ENCODE measurements at places on chromosomes 11 and 22.
A peak's percentile ranks its signal among the peaks of the same experiment; 100 is the strongest.

DNA sequence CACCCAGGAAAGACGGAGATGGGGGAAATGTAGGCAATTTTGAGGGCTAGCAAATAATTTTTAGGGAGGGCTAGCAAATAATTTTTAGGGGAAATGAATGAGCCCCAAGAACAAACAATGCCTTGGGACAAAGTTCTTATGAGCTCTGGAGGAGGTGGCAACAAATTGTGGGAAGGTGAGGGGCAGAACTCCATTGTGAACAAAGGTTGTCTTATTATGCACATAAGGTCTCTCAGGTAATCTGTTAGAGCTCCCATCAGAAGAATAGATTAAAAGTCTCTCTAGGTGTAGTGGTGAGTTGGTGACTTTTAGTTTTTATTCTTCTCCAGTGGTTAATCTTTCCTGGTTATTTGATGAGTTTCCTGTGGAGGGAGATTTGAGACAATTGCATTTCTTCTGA, 2.4 kb upstream of the PRPF19 start:
- no peak for DNase-seq

DNA sequence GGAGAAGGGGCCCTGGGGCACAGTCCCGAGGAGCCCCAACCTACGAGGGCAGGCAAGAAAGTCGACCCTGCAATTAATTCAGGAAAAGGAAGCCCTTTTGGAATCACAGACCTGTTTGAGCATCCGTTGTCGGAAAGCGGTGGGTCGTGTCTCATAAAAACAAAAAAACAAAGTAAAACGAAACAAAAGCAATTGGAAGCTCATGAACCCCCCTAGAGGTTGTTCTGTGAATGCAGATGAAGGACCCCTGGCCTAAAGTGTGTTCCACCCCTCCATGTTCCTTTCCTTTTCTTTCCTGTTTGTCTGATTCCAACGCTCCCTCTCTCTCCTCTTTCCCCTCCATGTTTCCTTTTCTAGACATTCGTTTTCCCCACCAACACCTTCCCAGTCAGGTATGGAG, 203.7 kb downstream of the GRIK4 start:
- no peak for DNase-seq

DNA sequence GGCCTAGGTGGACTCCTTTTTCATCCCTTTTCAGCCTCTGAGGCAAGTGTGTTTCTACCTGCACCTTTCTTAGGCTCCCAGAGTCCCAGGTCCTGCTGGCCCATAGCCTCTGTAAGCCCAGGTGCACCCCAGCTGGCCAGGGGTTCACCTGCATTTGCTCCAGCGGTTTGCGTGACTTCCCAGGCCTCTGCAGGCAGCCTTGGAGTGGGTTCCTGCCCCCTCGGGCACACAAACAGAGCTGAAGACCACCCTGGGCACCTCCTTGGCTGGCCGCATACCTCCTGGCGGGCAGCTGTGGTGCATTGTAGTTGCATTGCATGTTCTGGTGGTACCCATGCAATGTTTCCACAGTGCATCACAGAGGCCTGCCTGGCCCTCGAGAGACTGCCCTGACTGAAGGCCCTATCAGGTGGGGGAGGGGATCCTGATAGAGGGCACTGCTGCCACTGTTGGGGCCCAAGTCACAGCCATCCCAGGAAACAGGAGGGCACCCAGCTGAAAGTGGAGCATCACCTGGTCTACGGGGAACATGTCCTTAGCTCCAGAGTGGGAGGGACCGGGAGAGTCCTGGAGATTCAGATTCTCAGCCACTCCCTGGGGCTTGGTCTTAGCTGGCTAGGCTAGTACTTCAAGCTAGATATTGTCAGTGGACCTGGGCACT, 14.1 kb downstream of the SHISA8 start:
- DNase-seq = no peak

GRCh38 chr22:49962751-49963646, 2.4 kb downstream of the PIM3 start:
- no peak for DNase-seq

DNA sequence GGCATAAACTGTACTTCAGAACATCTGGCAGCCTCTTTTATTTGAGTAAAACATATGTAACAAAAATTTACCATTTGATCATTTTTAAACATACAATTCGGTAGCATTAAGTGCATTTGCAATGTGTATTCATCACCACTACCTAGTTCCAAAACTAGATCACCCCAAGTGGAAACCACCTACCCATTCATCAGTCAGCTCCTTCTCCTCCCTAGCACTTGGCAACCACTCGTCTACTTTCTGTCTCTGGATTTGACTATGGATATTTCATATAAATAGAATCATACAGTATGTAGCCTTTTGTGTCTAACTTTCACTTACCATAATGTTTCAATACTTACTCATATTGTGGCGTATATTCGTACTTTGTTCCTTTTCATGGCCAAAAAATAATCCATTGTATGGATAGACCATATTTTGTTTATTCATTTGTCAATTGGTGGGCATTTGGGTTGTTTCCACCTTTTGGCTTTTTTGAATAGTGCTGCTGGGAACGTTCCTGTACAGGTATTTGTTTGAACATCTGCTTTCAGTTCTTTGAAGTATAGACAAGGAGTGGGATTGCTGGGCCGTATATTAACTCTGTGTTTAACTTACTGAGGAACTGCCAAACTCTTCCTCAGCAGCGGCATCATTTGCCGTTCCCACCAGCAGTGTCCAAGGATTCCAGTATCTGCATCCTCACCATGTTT, 27.2 kb upstream of the ADORA2A start:
- no peak for DNase-seq

GRCh38 chr11:79461144-79461543, 20.3 kb upstream of the TENM4 start:
- no peak for DNase-seq

- no peak for DNase-seq
These were observed 22.3 kb upstream of the CHRM4 start for GRCh38 chr11:46413760-46414465.

GRCh38 chr22:38489561-38490145, 16.5 kb downstream of the DDX17 start:
- DNase-seq = no peak

GRCh38 chr11:130832566-130833425, 83.5 kb downstream of the SNX19 start:
- DNase-seq = no peak

GRCh38 chr22:48185071-48186055, 1422.9 kb downstream of the TBC1D22A start:
- peak; percentile 35 for DNase-seq
